ENCODE measurements at places on chromosomes 2 and 18.

GRCh38 chr2:199443589-199444130 is 14.1 kb downstream of the SATB2 start:
- no peak for DNase-seq

DNA sequence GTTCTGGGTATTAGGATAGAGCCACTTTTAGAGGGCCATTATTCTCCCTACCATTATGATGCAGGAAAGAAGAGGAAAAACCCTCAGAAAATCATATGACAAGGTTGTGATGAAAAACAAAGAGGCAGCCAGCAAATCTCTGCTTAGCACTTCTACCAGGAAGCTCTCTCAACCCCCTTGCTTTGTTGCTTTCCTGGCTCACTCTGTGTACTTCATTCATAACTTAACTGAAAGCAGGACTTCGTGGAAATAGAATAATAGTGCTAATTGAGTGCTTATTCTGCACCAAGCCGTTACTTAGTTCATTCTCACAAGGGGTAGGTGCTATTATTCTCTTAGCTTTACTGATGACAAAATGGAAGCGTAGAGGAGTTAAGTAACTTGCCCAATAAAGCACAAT is 354.1 kb downstream of the HRH4 start:
- no peak for DNase-seq

DNA sequence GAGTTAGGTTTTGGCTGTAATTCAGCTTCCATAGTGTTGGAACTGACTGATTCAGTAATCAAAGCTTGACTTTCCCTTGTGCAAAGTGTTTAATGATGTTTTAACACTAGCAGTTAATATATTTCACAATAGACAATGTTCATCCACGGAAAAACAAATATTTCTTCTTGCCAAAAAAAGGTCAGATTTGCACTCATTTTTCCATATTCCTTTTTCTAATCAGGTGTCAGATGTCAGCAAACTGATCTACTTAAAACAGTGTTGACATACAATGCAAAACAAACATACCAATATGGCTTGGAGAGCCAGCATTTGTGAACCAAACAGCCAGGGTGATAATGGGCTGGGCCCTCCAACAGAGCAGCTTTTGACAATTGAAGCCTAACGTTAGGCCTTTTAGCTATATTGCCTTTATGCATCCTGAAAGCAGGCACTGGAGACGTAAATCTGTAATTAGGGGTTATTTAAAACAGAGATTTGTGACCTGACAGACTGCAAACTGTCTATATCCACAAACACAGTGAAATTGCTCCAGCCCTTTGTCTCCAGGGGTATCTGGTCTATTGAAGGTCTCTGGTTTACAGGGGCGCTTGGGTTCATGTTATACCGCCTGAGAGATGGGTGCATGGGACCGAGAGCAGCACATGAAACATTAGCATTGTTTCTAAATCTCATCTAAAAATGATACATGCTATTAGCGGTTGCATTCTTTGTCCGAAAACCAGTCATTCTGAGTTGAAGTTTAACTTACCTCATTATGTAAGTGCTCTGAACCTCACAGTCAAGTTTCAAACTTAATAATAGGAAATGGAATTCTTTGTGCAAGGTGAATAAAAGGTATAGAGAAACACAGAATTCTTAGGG is 7.1 kb upstream of the CDCA7 start:
- no peak for DNase-seq

DNA sequence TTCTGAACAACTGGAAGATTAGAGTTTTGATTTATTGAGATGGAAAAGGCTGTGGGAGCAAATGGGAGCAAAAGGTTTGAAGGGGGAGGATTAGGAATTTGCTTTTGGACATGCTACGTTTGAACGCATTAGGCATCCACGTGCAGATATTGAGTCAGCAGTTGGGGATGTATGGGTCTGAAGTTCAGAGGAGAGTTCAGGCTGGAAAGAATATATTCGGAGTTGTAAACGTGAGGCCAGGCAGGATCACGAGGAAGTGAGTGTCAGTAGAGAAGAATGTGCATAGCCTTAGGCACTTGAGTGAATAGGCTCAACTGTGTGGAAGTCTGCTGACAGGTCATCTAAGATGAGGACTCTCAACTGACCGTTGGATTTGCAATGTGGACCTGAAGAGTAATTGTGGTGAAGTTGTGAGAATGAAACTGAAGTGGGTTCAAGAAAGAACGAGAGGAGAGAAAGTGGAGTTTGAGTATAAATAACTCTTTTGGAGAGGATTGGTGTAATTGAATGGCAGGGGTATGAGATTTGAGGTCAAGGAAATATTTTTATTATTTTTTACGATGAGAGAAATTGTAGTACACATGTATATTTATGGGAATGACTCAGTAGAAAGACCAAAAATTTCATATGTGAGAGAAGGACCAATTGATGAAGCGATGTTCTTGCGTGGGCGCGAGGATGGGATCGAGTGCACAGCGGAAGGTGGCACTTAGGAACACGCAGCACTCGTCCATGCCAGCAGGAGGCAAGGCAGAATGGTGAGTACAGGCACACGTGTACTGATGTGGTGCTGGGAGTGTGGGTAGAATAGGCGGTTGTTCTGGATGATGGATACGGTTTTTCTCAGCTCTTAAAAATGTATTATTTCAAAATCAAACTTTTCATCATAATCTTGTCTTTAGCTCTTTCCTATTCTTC is 40.5 kb upstream of the POLE4 start:
- DNase-seq: peak; percentile 36

DNA sequence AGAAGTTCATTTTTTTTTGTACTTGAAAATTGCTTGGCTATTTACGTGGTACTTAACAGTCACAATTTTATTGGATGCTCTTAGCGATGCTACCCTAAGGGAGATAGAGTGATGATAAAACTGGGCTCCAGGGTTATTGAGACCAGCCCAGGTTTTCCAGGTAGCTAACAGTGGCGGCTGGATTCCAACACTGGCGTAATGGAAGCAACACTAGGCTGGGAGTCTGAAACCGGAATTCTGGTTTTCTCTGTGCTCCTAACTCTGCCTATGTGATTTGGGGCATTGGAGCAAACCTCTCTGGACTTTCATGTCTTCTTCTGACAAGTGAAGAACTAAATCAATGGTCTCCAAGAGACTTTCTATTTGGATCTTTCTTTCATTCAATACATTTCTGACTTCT is 9.4 kb upstream of the GALNT14 start:
- DNase-seq: no peak

DNA sequence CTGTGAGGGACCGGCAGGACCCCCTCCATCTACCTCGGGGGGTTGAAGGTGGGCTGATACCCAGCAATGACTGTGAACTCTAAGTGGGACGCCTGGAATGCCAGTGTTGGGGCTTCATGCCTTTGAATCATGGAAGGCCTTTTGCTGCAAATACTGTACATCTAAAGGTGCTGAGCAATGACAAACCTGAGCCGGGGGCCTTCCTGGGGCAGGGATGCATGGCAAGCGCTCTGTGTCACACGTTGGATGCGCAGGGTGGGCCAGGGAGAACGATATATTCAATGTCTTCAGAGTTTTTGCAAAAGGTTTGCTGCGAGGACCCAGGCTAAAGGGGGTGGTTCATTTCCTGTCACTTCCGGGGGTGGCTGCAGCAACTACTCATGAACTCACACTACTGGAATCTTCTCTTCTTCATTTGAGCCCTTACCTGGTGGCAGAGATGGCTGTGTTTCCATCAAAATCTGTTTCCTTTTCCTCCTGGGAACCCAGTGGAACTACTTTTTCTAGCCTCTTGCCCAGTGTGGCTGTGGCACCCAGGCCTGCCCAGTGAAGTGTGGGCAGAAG is 24.1 kb upstream of the INHBB start:
- no peak for DNase-seq
